ENCODE measurements at places on chromosomes 6 and 20.

DNA sequence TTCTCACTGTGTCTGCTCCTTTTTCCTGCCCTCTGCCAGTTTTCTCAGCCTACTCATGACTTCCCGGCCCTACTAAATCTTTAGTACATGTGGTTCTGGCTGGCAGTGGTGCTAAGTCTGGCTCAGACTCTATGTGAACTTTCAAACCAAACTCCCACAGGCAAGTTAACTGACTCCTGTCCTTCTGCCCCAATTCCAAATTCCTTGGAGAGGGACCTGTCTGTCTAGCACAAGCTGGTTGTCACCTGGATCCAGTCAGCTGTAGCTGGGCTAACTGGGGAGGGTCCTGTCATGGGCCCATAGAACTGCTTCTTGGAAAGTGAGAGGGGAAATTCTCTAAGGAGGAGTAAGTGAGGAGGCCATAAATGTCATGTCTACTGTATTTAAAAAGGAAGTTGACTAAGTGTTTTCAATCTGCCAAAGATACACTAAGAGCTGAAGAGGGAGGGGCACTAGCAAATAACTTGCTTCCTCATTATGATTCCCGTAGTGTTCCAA lies 240.1 kb downstream of the KCNQ5 start:
- DNase-seq, result no peak

DNA sequence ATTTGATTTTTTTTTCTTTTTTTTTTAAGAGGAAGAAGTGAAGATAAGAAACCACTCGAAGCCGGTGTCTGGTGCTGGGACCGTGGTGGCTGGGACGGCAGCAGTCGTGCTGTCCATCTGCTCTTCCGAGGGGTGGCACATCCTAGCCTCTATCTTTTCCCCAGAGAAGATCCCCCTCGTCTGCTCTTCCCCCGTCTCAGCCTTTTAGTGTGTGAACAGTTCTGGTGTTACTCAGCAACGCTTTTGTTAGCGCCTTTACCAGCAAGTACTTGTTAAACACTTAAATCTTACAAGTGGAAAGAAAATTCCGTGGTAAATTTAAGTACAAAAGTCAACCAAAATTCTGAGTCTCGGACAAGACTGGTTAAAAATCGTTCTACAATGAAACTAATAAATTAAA lies 90.1 kb downstream of the RSPH3 start:
- no peak for DNase-seq

DNA sequence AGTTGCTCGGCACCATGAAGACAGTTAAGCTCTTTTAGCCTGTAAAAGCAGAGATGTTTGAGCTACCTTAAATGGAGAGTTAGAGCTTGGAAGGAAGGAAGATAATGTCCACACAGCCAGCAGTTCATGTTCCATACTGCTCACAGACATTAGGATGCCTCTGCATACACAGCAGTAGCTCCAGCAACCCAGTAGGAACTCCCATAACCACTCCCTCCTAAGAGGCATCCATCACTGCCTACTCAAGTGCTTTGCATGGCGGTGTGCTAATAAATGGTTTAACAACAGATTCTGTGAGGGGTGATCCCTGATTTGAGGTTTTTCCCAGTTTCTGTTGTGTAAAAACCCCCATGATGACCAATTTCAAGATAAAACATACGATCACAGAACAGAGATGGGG lies 286.4 kb downstream of the HACE1 start:
- DNase-seq, result no peak

GRCh38 chr6:143183666-143184065 lies 123.0 kb downstream of the AIG1 start:
- DNase-seq, result no peak

GRCh38 chr6:108627692-108628550 lies 67.2 kb downstream of the FOXO3 start:
- no peak for DNase-seq

DNA sequence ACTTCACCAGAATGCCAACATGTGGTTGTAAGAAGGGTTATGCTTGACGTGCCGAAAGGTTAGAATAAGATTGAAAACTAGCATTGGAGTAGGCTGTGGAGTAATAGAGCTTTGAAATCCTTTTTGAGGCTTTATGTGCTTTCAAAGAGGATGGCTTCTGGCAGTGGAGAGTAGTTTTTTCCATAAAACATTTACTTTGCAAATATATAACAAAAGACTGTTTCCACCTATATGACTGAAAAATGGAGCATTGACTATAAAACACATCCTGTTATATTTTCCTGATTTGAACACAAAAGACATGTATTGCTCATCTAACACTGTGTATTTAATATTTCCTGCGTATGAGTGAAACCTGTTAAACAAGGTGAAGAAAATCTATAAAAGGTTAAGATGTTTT lies 38.8 kb downstream of the ZFAND3 start:
- no peak for DNase-seq
